ENCODE measurements at places on chromosomes 5 and 9. TPM values are rescaled to one million over a fixed set of nuclear protein-coding genes. Genes with fewer than 3 reads are reported as not detected.

DNA sequence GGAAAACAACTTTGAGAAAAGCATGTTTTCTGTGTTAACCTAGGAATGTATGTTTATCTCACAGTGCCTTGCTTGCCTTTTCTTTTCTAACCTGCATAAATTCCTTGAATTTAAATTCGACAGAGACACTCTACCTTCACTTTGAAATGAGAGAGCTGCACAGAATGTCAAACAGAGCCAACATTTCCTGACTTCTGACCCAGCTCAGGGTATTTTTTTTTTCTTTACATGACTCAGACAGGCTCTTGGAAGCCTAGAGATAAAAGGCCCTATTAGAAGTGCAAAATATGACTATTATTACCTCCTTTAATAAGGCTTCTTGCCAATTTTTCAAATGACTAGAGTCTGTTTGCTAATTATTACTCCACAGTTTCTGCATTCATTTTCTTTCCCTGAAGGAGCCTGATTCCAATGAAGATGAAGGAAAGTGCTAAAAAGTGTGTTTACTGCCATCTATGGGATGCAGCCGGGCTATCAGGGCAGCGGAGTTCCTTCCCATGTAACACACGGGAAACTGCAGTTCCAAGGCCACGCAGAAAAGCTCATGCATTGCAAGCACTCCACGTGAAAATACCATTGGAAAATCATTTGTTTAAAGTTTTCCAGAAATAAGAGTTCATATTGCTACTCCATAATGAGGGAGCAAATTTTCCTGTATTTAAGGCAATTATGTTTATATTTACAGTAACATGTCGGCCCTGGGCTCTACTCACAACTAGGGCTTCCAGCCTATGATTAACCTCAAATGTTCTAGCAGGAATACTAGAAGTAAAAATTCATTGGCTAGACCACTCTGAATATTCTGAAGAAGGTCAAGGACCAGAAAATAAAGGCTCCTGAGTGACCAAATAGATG lies 485.6 kb downstream of the ZSWIM6 start:
- peak; percentile 97 for ATAC-seq

- peak; percentile 69 for ATAC-seq
Observed at GRCh38 chr5:37840053-37841034, 503 bp upstream of the GDNF start.

- ATAC-seq: no peak
Observed at GRCh38 chr9:16675131-16675530, 195.3 kb downstream of the BNC2 start.

- ATAC-seq: no peak
Observed at GRCh38 chr9:105858877-105859276, 164.5 kb downstream of the TMEM38B start.

- no peak for ATAC-seq
Observed at GRCh38 chr5:93055561-93055960, 525.5 kb downstream of the NR2F1-AS1 start.

GFPT2 gene
- 9.1 TPM for total RNA-seq

Measured in motor neuron (in vitro differentiated cells).